ENCODE measurements at places on chromosomes 2 and 18. TPM values are rescaled to one million over a fixed set of nuclear protein-coding genes. Genes with fewer than 3 reads are reported as not detected.

- DNase-seq: no peak
These were observed 40.0 kb downstream of the LBH start for GRCh38 chr2:30271301-30271700.

- DNase-seq: no peak
These were observed 92.5 kb downstream of the ZFP36L2 start for GRCh38 chr2:43133708-43134570.

GRCh38 chr2:239085201-239085992 is 237.5 kb downstream of the TWIST2 start:
- no peak for DNase-seq

- DNase-seq: no peak
These were observed 286.0 kb downstream of the SUCLG1 start for GRCh38 chr2:84173041-84173440.

GRCh38 chr2:237412988-237413776 is 782 bp downstream of the COL6A3 start:
- DNase-seq: no peak

DNA sequence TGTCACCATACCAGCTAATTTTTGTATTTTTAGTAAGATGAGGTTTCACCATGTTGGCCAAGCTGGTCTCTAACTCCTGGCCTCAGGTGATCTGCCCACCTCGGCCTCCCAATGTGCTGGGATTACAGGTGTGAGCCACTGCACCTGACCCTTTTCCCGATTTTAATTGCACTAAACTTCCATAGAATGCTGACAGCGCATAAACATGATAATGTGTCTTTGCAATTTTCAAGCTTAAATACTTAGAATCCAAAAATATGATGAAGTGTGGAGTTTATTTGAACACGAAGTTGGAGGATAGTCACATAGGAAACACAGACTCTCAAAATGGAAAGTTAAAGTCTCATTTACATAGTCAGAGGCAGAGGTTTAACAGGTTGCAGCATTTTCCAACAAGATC is 138.6 kb downstream of the TPO start:
- DNase-seq: no peak

DNA sequence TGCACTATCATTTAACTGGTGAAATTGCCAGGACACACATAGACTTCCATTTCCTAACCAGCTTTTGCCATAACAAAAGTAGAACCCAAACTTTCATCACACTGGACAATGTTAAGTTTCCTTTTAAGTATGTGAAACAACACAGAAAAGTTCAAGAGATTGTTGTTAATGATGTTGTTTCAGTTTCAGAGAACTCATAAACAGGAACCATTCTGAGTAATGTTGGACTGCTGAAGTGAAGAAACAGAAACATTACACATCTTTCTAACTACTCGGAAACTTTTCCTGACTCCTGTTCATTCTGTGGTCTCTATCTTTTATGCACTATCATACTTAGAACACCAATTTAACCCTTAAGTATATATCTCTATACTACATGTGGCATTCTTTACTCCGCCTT is 179.2 kb downstream of the RIT2 start:
- no peak for DNase-seq

DNA sequence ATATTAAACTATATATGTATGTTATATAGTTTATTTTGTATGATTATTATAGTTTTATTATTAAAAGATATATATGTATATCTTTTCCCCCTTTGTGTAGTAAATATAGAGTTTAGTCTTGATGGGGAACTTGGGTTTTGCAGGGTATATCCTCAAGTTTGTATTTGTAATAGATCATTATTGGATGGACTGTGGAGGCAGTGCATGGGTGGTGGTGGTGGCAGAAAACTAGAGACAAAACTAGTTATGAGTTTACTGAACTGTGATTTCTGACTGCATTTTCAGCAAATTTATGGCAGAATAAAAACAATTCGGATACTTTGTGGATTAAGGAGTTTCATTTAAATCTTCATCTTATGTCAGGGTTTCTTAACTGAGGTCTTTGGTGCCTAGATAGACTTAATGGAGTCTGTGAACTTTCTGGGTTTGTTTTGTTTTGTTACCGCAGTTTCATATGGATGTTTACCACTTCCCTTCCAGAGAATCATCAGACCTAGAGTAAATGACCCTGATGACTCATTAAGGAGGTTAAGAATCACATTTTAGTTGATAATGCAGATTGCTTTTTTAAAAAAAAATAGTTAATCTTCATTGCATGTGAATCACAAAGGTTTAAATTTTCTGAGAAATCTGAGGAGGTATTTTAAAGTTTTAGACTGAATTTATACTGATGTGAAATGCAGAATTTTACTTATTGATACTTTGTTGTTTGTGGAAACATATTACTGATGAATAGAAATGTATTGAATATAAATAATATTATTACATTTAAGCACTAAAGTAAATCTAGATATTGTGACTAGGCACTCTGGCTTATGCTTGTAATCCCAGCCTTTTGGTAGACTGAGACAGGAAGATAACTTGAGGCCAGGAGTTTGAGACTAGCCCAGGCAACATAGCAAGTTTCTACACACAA is 14.5 kb downstream of the EPC2 start:
- peak; percentile 63 for DNase-seq

- DNase-seq: no peak
These were observed 150.2 kb downstream of the NCKAP5 start for GRCh38 chr2:133418021-133418420.

DNA sequence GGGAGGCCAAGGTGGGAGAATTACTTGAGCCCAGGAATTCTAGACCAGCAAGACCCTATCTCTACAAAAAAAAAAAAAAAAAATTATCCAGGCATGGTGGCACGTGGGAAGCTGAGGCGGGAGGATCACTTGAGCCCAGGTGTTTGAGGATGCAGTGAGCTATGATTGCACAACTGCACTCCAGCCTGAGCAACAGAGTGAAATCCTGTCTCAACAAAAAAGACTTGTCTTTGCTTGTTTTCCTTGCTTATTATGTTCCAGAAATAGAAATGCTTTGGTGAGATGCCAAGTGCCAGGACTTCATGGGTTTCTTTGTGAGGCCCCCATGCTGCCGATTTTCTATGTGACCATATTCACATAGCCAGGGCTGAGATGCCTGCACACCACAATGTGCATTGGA is 9.0 kb downstream of the DCDC2C start:
- DNase-seq: no peak

DNA sequence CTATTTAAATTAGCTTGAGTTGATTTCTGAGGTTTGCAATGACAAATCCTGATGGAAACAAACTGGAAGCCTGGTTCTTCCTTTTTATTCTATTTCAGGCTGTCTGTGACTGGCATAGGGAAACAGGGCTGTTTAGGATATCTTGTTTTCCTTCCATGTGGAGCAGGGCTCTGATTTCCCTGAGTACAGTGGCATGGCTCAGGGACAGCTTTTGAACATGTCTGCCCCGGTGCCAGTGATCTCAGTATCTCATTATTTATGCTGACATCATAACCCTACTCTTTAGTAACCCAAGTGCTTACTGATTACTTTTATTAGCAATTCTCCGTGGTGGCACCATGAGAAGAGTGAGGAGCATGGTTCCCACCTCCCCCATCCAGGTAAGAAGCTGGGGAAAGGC is 720.3 kb downstream of the GALR1 start:
- DNase-seq: no peak

DNA sequence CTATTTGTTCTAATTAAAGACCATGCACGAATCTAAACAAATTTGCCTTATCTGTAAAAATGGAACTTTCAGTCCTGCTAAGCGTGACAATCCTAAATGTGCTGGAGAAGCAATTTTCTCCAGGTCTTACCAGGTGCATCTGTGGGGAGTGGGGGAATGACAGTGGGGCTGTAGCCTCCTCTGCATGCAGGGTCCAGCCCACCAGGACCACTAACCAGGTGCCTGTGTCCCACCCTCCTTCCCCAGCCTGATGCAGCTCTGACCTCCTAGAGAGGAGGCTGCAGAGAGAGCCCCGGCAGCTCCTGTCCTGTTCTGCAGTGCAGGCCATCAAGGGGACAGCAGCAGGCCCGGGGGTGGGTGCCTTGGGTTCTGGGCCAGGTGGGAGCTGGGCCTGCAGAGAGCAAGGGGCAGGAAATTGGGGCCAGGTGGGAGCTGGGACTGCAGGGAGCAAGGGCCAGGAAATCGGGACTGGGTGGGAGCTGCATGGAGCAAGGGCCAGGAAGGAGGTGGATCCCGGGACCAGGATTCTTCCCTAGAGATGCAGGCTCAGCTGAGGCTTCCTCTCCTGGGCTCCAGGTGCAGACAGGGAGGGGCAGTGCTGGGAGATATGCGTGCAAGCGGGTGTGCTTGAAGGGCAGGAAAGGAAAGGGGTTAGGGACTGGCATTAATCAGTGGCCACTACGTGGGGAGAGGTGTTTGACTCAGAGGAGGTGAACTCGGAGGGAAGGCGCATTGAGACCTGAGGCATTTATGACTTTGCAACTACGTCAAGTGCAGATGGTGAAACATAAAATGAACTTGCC is 185.3 kb downstream of the ANKRD30B start:
- no peak for DNase-seq

DNA sequence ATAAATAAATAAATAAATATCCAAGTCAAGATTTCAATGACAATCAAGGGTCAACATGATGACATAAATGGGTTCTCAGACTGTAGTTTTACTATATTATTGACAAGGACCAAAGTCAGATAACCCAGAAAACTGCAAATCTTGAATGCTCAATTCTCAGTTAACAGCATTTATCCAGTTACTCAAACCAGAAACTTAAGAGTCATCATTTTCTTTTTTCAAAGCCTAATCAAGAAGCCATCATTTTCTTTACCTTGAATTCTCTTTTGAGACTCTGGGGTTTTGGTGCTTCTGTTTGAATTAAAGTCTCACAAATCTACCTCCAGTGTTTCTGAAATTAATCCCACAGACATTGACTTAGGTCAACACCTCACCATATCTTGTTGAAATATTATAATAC is 14.1 kb downstream of the TRMT61B start:
- DNase-seq: no peak

DNA sequence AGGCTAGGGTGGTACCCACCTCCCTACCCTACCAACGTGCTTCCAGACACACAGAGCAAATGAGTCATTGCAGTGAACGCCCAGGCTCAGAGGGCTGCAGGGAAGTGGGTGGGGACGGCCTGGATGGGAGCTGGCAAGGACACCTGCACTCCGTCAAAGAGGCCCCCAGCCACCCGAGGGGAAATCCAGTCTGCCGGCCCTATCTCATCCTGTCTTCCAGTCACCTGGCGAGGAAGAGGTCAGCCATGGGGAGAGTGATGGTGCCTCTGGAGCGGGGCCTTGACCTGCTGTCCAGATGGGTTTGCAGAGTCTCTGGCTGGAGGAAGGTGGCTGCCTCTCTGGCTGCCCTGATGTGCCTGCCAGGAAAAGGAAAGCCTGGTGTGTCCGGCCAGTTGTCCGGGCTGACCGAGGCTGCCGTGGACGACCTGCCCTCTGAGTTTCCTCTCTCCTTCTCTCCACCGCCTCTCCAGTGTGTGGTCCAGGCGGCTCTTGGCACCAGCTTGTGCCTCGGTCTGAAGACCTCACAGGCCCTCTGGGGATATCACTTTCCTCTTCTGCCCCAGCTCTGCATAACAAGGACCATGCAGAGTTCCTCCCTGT is 209.7 kb upstream of the COPS8 start:
- no peak for DNase-seq

- no peak for DNase-seq
These were observed 162.2 kb downstream of the PXDN start for GRCh38 chr2:1581965-1582625.

GRCh38 chr2:231600619-231601355 is 8.1 kb downstream of the TEX44 start:
- no peak for DNase-seq

DNA sequence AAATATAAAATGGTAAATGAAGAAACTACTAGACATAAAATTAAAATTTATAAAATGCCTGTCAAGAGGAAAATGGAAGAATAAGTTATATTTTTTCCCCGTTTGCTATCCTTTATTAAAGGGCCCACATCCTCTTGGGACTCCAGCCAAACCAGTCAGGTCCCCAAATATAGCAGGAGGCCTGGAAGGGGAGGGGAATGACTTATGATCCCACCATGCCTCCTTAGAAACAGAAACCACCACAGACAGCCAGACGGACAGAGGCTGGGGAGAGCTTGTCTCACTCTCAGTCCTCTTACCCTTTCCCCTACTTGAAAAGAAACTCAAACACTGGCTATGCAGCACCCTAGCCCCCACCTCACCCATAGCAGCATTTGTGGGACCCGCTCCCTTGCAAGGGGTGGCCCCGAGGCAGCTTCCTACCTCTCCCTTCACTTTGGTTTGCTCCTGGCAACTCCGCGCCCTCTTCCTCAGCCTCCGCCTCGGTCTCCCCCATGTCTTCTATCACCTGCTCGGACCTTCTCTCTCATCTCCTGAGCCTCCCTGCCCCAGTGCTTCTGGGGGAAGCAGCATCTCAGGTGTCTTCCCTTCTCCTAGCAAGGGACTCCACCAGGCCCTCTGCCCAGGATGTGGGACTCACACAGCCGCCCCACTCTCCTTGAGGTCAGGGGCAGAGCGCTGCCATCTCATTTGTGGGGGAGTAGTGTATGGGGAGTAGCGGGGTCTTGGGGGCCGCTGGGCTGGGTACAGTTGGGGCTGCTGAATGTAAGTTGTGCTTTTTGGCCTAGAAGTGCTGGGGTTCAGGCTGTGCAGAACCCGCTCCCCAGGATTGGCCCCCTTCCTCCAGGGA is 37.4 kb upstream of the ANKRD62 start:
- no peak for DNase-seq

- DNase-seq: no peak
These were observed 138.0 kb upstream of the KLHL14 start for GRCh38 chr18:32910694-32911296.

DNA sequence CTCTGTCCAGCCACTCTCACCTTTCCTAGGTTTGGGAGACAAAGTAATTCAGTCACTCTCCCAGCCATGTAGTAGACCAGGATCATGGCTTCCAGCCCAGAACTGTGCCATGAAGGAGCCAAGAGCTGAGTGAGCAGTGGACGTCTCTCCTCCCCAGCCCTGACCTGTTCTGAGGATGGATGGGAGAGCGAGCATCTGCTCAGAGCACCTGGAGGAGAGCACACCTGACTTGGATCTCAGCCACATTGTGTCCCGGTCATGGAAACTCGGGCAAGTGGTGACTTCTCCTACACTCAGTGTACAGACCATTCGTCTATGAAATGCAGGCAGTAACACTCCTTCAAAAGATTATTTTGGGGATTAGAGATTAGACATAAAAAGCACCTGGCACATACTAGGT is 299.7 kb downstream of the TNS1 start:
- DNase-seq: no peak

DNA sequence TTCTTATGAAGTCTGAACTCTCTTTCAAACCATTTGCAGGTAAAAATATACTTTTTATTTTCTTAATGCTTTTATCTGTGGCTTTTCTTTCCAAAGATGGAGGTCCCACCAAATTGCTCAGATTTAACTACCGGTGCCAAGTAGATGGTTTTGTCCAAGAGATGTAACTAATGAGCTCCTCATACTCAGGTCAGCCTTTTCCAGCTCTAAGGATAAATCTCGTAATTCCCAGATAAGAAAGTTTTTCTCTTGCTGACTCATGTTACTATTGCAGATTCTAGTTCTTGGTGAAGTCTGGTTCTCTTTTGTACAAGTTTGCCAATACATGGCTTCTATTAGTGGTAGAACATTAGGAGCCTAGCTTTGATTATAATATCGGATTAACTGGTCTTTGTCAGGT is 550.8 kb upstream of the ZNF804A start:
- no peak for DNase-seq

The FOXD4L1 gene
- total RNA-seq: not detected

The GFPT1 gene
- total RNA-seq: 20.3 TPM

The ZNF512 gene
- 26.3 TPM for total RNA-seq

The RBM44 gene
- 0.14 TPM for total RNA-seq

The ZNF24 gene
- total RNA-seq: 24.0 TPM

The NCKAP5 gene
- total RNA-seq: 0.58 TPM

The FAP gene
- total RNA-seq: 0.14 TPM

The ICOS gene
- not detected for total RNA-seq

The WNT10A gene
- 2.2 TPM for total RNA-seq

All from epithelial cell of proximal tubule (primary cell).